ENCODE measurements at places on chromosomes 11 and 22.

DNA sequence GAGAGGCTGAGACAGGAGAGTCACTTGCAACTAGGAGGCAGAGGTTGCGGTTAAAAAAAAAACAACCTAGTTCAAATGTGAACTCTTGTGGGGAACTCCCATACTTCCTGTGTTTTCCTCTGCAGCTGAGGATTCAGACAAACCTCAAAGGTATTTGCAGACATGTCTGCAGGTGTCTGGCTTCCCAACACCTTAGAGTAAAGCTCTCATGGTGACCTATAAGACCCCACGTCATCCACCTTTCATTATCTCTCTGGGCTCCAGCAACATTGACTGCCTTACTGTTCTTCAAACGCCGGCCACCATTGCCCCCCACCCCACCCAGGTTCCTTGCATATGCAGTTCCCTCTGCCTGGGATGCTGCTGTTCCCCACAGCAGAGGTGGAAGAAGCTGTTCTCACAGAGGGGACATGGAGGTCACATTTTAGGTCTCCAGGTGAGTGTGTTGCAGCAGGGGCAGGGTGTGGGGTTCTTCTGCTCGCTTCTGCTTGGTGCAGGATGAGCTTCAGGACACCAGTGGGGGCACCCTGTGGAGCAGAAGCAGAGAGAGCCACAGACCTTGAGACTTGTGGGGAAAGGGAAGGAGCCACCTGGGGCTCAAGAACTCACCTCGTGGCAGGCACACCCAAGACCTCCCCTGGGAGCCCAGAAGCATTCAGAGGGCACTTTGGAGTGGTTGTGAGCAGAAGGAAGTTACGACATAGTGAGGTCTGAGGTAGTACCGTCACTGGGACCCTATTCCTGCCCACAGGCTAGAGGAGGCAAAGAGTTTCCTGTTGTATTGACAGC, 203.2 kb downstream of the CSNK2A3 start:
- no peak for DNase-seq

- no peak for DNase-seq
Measured at GRCh38 chr22:38474003-38474607, 6.2 kb downstream of the KDELR3 start.

DNA sequence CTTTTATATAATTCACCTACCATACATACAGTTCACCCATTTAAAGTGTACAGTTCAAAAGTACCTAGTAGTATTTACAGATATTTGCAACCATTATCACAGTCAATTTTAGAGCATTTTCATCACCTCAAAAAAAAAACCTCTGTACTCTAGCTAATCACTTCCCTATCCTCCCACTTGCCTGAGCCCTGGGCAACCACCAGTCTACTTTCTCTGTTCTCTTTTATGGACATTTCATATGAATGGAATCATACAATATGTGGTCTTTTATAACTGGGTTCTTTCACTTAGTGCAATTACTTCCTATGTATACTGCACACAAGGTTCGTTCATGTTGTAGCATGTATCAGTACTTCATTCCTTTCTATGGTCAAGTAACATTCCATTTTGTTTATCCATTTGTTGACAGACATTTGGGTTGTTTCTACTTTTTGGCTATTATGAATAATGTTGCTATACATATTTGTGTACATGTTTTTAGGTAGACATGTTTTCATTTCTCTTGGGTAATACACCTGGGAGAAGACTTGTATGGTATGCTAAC, 17.8 kb upstream of the NEU3 start:
- DNase-seq, result peak; percentile 37

DNA sequence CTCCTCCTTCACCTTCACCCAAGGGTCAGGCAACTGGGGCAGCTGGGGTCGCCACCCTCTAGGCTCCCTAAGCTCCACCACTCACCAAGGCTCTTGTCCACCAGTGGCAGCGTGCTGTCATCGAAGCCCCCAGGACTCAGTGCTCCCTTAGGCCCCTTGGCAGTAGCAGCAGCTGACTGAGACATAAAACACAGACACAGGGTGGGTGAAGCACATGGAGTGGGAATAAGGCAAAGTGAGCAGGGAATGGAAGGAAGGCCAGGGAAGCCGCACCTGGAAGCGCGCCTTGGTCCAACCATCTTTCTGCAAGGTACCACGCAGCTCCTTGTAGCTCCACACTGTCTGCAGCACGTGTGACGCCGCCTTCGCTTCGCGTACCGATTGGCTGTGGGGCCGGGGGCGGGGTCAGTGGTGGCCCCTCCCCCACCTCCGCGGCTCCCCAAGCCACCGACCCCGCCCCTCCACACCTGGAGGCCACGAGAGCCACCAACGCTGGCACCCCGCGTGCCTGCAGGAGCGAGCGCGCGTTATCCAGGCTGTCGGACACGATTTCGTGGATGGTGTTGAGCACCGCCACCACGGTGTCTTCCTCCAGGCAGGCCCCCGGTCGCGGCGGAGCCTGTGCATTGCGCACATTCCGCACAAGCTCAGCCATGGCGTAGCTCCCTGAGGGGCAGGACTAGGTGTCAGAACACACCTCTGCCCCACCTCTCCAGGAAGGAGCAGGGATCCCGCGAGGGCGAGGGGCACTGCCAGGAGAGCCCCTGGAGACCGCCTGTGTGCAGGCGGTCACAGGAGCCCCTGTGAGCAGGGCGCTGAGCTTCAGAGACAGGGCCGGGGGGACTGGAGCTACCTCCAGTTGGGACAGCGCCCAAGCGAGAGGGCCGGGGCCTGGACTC, 31.3 kb upstream of the TXNRD2 start:
- no peak for DNase-seq

DNA sequence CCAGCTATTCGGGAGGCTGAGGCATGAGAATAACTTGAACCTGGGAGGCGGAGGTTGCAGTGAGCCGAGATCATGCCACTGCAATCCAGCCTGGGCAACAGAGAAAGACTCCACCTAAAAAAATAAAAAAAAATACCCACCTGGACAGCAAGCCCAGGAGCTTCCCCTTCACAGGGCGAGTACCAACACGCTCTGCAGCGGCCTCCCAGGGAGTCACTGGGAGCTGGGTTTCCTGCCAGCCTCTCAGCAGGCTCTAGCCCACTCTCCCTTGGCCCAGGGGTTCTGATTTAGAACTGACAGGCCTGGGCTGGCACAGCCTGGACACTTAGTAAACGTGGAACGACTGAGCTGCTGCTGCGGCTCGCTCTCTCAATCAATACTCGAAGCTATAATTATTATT, 2.0 kb upstream of the CABP7 start:
- DNase-seq, result no peak

- no peak for DNase-seq
Measured at GRCh38 chr22:47207387-47207786, 444.9 kb downstream of the TBC1D22A start.

- peak; percentile 67 for DNase-seq
Measured at GRCh38 chr11:68928136-68928880, 24.6 kb downstream of the IGHMBP2 start.

- DNase-seq, result no peak
Measured at GRCh38 chr11:90723475-90723874, 500.6 kb upstream of the CHORDC1 start.

DNA sequence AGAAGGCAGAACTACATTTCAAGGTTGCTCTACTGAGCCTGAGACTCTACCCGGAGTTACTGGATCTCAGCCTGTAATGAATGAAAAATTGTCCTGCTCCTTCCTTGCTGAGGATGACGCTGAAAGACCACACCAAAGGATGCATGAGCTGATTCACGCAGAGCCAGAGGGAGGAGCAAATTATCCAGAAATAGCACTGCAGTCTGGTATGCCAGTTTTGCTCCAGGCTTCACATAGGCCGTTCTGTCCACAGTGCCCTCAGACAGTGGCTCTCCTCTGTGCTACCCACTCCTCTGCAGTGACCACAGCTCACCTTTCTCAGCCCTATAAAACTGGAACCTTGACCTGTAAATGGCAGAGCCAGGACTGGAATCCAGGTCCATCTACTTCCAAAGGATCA, 79.3 kb upstream of the GALNT18 start:
- DNase-seq, result no peak

DNA sequence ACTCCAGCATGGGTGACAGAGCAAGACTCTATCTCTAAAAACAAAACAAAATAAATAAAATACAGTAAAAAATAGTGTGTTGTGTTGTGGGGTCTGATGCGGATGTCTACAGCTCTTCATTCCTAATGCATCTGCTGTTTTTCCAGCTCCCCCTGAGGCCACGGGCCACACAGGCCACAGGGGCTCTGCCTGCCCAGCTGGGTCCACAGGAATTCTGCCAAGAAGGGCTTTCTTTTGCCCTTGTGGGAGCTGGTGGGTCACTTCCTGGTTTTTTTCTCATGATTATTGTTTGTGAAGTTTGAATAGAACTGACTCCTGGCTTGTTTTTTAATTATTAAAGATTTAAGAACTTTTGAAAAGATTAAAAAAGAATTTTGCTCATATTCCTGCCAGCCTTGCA, 67.4 kb upstream of the CLDN5 start:
- no peak for DNase-seq

DNA sequence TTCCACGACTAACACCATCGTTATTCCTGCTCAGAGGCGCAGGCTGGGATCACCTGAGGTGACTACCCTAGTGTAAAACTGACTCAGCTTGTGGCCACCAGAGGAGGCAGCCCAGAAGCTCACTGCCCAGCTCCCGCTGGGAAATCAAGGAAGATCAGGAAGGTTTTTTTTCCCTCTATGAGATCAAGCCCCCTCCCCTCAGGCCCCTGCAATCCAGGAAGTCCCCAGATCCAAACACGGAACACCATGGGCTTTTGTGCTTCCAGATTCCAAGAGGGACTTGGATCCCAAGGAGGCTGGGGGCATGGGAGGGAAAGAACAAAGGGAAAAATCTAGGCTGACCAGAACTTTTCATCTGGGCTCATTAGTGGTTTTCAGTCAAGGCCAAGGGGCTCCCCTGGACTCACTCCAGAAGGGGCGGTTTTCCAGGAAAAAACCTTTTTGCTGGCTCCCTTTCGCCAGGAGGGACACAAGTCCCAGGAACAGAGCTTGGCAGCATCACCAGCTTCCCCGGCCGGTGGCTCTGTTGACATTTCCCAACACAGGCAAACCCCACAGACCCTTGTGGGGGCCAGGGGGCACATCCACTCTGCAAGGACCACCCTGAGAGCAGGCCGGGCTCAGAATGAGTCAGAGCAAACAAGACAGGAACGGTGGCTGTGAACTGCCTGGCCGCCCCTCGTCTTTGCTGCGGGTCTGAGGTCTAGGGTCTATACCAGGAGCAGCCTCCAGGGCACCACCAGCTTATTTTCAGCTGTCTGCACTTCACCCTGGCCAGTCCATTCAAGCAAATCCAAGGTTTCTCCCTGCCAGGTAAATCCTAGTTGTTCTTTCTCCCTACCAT, 36.8 kb downstream of the MYH9 start:
- no peak for DNase-seq

DNA sequence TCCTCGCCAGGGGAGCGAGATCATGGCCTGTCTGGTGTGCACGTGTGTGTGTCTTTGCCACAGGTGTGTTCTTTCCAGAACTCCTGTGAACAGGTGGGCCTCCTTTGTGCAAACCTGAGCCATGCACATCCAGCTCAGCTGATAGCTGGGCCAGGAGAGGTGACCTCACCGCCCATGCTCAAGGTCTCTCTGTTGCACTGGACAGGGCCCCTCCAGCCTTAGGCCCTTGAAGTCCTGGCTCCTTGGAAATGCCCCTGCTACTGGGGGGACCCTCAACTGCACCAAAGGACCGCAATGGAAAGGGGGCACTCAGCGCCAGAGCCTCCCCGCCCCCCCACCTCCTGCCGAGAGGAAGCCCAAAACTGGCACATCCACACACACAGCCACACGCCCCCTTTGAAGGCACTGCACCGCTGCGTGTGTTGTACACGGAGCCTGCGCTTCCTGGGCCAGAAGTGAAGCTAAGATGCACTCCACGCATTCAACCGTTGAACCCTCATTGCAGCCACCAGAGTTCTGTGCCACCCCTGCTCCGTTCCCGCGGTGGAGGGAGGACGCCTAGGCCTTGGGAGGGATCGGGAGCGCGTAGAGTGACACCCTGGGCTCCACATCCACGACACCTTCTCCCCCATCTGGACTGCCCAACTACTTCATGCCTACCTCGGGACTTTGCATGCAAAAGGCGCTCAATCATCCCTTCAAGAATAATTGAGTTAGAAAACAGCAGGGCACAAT, 16.4 kb upstream of the IL2RB start:
- DNase-seq, result no peak

GRCh38 chr11:69048031-69048693, 570 bp upstream of the TPCN2 start:
- DNase-seq, result peak; percentile 8

DNA sequence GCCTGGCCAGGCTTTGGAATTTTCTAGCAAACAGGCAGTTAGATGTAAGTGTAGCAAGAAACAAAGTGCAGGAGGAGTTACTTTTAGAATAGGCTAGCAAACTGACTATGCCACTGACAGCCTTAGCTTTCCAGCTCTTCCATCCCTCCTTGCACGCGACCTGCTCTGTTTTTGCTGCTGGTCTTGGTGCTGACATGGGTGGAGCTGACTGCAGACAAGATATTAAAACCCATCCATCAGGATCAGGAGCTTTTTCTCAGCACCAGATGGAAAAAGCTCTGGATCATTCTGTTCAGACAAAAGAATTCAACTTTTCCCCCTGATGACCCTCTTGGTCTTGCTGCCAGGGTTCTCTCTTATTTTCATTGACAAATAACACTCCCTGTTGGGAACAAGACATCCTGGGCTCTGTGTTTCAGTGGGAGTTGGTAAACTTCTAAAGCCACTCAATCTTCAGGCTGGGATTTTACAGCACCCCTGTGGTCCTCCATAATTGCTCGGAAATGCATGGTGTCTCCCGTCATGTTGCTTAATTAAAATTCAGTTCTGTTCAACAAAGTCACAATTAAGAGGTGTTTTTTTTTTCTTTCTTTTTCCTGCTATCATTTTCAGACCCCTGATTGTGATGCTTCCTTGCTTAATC, 240.0 kb upstream of the LARGE1 start:
- DNase-seq, result no peak

DNA sequence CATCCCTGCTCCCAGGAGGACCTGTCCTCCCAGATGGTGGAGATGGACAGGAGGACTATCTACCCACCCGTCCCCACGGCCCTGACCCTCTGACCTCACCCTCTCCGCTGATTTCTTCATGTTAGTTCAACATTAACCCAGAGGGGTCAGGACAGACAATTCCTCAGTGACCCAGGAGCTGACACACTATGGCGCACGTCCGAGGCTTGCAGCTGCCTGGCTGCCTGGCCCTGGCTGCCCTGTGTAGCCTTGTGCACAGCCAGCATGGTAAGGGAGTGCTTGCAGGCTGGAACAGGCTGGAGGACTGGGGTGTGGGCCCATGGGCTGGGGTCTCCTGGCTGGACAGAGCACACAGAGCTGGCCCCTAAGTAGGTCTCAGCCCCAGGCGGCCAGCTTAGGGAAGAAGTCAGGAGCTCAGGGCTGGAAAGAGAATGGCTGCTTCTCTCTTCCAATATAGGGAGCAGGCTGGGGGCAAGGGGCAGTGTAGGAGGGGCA, at the start of gene F2:
Gene F2 (plus strand): TSS at position 166 of the 495 bp plus-strand sequence. CDS start 23 bp downstream, at position 189.
- DNase-seq, result no peak

GRCh38 chr11:91981995-91982394, 242.6 kb upstream of the FAT3 start:
- DNase-seq, result no peak

DNA sequence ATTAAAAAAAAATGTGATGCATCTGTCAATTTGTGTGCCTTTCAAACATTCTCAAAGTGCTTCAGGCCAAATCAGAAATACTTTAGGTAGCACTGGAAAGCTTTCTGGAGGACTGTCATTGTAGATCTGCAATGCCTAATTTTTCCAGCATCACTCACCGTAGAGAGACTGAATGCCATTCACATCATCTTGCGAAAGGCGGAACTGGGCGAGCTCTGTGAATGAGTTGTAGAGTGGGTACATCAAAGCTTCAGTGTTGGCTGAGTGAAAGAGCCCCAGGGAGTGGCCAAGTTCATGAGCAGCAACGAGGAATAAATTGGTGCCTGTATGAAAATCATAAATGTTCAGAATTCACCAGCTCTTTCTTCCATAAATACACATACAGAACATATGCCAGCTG, 4.0 kb downstream of the MMP10 start:
- no peak for DNase-seq

- peak; percentile 85 for DNase-seq
Measured at GRCh38 chr11:66317723-66318599, 1.1 kb upstream of the CD248 start.
